ENCODE measurements at places on chromosomes 3 and 15.

GRCh38 chr3:11195721-11196332 is 41.5 kb downstream of the HRH1 start:
- no peak for DNase-seq

DNA sequence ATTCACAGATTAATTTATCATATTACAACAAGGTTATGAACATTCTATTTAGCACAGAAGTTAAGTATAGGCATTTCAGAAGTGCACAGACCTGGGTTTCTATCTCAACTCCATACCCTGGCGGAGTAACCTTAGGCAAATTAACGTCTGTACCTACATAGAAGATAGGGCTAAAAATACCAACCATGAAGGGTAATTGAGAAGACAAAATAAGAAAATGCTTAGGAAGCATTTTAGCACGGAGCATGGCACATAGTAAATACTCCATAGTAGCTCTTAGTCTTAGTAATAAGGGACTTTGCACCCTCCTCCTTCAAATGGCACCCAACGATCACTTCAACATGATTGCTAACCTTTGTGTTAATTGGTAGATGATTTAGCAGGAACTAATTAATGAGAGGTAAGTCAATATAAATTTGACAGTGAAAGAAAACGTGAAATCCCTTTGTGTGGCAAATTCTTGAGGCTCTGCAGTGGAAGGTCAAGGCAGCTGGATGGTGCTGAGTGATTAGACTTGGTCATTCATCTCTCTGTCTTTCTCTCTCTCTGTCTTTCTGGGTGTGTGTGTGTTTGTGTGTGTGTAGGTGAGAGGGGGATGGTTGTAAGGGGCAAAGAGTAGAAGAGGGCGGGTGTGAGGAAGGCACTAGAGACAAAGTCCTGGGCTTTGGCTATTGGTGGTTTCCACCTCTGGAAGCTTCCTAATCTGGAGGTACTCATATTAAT is 131.1 kb upstream of the PHLDB2 start:
- no peak for DNase-seq

DNA sequence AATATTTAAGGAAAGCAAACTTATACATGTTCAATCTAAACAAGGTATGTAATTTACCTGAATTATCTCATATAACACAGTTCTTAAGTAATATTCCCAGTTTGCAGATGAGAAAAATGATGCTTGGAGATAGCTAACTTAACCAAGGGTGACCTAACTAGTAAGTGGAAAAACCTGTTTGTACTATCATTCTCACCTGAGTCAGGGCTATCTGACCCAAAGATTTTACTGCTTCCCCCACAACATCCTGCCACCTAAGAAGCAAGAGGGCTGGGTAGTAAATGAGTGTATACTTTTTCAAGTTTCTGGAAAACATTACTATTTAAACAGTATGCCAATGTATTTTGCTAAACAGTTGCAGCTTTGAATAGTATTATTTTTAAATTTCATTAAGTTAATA is 10.6 kb downstream of the TP63 start:
- no peak for DNase-seq

- DNase-seq = no peak
Observed at GRCh38 chr3:2390926-2391532, 292.4 kb downstream of the CNTN4 start.

GRCh38 chr3:172314591-172315160 is 133.6 kb downstream of the GHSR start:
- no peak for DNase-seq

- no peak for DNase-seq
Observed at GRCh38 chr3:104990758-104991157, 376.0 kb upstream of the ALCAM start.

- DNase-seq = no peak
Observed at GRCh38 chr3:183375337-183375736, 53.1 kb downstream of the MCF2L2 start.

DNA sequence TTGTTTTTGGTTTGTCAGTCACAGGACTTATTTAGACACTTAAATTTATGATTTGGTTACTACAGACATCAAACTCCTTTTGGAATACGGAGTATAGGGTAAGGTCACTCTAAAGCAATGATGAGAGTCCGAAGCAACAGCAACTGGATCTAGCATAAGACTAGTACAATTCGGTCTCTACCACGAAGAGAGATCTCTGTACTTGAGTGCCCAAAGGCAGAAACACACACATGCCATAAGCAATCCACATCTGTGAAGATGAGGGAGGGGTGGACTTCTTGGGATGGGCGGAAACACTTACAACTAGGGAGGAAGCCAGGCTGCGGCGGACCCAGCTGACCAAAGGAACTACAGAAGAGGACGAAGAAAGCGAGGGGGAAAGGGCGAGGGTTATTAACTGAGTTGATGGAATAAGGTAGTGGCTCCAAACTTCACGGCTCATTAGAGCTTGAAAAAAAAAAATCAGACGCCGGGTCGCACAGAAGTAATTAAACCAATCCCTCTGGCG is 595 bp downstream of the DPH6 start:
- peak; percentile 3 for DNase-seq

GRCh38 chr3:37825744-37826400 is 35.8 kb upstream of the CTDSPL start:
- no peak for DNase-seq

- DNase-seq = no peak
Observed at GRCh38 chr15:92068121-92068520, 214.6 kb downstream of the SLCO3A1 start.

DNA sequence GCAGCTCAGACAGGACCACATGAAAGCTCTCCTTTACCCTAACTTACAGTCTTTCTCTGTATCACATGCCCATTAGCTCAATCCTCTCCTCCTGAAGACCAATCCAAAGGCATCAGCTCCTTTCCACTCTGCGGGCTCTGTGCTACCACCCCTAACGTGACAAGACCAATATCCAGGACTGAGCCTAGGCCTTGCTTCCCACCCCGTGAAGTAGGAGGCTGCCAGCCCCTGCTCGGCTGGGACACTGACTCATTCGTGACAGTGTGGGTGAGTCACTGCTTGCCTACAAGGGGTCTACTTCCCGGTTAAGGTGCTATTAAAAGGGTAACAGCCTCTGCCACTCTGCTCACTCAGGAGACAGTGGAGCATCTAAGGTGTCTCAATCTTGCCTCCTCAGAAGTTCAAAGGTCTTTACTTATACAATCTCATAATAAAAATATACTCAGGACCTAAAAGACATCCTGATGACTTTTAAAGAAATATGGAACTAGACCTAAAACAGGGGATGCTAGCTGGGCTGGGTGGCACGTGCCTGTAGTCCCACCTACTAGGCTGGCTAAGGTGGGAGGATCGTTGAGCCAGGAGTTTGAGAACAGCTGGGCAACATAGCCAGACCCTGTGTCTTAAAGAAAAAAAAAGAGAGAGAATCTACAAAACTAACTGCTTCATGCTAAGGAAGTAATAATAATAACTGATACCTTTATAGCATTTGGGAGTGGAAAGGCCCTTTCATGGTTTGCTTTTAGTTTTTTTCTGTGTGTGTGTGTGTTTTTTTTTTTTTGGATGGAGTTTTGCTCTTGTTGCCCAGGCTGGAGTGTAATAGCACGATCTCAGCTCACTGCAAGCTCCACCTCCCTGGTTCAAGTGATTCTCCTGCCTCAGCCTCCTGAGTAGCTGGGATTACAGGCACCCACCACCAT is 55.0 kb downstream of the TMEM44 start:
- no peak for DNase-seq

Measured in SHP77 treated with DMSO at 0.1 percent for 48 hours (cell line).